ENCODE measurements at places on chromosomes 5 and 9.
A peak's percentile ranks its signal among the peaks of the same experiment; 100 is the strongest.

DNA sequence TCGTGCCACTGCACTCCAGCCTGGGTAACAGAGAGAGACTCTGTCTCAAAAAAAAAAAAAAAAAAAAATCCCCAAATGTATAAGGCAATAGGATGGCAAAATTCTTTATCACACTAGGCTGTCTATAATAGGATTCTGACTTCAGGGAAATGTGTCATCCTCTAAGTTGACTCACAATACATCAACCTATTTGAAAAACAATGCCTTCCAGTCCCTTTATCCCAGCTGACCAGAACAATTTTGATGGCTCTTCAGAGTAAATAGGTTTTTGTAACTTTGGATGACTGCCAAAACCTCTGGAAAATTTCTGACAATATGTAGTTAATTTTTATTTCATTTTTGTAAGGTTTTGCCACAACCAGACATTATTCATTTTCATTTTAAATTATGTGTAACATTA, 184.1 kb downstream of the CCDC192 start:
- DNase-seq, result no peak

DNA sequence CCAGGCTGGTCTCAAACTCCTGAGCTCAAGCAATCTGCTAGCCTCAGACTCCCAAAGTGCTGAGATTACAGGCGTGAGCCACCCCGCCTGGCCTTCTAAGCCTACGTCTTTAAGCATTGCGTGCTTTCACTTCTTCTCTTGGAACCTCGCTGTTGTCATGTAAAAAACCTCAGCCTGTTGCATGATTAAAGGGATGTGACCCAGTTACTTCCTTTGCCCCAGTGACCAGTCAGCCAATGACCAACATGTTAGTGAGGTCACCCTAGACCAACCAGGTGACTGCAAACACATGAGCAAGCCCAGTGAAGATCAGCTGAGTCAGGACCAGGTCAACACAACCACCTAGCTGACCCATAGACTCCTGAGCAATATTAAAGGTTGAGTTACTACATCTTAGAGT, 10.5 kb downstream of the KIF4B start:
- no peak for DNase-seq

GRCh38 chr5:4189317-4189716, 593.7 kb downstream of the IRX1 start:
- peak; percentile 40 for DNase-seq

- no peak for DNase-seq
Measured at GRCh38 chr9:79395228-79395627, 176.5 kb upstream of the TLE4 start.

GRCh38 chr5:141742866-141743851, 61.1 kb upstream of the ARAP3 start:
- DNase-seq, result peak; percentile 40

DNA sequence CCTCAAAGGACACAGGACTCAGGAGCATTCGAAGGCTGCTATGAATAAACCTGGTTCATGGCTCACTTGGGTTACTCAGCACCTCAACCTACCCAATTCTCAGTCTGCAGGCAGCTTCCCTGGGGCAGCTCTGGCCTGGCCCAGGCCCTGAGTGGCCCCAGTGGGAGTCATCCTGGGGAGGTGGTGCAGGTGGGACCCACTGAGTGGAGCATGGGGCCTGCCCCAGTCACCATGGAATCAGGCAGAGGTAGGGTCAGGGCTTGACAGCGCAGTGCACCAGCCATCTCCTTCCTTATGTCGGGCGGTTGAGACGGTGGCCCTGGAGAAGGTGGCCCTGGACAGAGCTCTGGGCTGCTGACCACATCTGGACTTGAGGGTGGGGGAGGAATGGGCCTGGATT, 19.2 kb downstream of the PLEKHG4B start:
- DNase-seq, result no peak

DNA sequence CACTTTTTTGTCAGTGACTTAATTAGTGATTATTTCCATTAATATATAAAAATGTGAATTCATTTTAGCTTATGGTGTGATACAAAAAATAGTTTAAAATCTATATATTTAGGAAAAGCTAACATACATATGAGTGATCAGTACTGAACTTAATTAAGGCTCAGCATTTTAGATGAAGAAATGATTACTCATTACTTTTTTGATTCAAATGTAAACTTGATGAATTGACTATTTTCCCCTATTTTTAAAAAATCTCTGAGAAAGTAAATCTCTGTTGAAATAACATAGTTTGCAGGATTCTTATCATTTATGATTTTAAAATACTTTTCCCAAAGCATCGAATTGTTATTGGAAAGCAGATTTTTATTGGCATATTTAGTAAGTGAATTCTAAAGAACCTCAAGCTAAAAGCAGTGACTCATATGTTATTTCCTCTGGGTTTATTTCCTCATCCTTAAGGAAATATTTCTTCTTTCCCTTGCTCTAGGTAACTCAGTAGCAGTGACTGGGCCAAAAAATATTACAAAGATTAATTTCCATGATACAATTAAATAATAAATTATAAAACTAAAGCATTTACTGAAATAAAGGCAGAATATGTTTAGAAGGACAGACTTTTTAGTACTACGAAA, 290.6 kb downstream of the FER start:
- no peak for DNase-seq

All from activated CD4-positive, alpha-beta memory T cell treated with anti-CD3 and anti-CD28 coated beads for 36 hours (primary cell).